ENCODE measurements at places on chromosomes 2 and 18. TPM values are rescaled to one million over a fixed set of nuclear protein-coding genes. Genes with fewer than 3 reads are reported as not detected.

LBX2 gene
- 0.63 TPM for total RNA-seq

KLHL41 gene
- 1.6 TPM for total RNA-seq

G6PC2 gene
- total RNA-seq = 0.37 TPM

CDH19 gene
- total RNA-seq = 1.7 TPM

GKN1 gene
- not detected for total RNA-seq

ANKRD62 gene
- 0.06 TPM for total RNA-seq

IL1B gene
- 3.8 TPM for total RNA-seq

PLGLB2 gene
- total RNA-seq = 0.61 TPM

FAM168B gene
- total RNA-seq = 36.4 TPM

INO80B gene
- 22.7 TPM for total RNA-seq

IL37 gene
- total RNA-seq = not detected

SLC5A7 gene
- 0.48 TPM for total RNA-seq

GREB1 gene
- total RNA-seq = 2.9 TPM

DNAJB2 gene
- 79.6 TPM for total RNA-seq

NPPC gene
- total RNA-seq = 0.94 TPM

C2orf66 gene
- total RNA-seq = not detected

INPP5D gene
- 24.9 TPM for total RNA-seq

ADRA2B gene
- total RNA-seq = 0.88 TPM

MAP3K19 gene
- total RNA-seq = 11.0 TPM

ZNG1B gene
- 37.1 TPM for total RNA-seq

MRO gene
- total RNA-seq = 0.20 TPM

SPC25 gene
- total RNA-seq = 2.1 TPM

RAB6C gene
- total RNA-seq = not detected

SERPINB7 gene
- 0.12 TPM for total RNA-seq

ITGA6 gene
- 105 TPM for total RNA-seq

DGKD gene
- 30.3 TPM for total RNA-seq

MC2R gene
- total RNA-seq = not detected

SCLY gene
- 12.8 TPM for total RNA-seq

ERICH2 gene
- 5.6 TPM for total RNA-seq

CCDC148 gene
- total RNA-seq = 4.2 TPM

All from lung (tissue), 17 donors.